Right kidney (tissue), 9 donors: ENCODE measurements at places on chromosomes 7 and 10.

GRCh38 chr7:47465191-47465590, 116.7 kb downstream of the TNS3 start:
- no peak for DNase-seq

DNA sequence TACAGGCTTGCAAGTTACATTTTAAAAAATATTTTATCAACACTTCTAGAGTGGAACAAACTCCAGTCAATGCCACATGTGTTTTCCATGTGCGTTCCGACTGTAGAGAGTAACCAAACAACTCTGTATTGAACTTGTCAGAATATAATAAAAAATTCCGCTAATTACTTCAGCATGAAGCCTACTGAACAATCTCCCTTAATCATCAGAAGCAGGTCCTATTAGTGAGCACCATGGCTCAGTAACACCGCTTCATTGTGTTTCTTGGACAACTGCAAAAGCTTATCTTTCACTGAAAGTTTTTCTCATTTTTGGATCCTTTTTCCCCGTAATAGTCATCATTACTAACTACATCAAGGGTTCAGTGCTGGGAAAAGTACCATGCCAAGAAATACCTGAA, 117.0 kb downstream of the MKX start:
- DNase-seq = no peak

DNA sequence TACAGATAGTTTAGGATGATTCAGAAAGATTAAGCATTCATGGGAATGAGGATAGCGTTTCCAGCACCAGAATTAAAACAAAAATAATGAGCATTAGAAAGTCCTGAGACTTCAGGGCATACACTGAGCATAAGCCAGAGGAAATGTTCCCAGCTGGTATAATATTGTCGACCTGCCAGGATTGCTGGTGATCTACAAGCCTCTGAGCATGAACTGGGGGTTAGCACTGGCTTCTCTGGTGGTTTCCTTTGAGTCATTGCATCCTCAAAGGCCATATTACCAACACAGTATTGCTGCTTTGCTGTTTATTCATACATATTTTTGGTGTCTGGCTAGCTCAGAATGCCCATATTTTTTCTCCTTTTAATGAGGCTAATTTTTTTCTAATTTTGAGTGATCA, 10.7 kb upstream of the ATRNL1 start:
- no peak for DNase-seq

- DNase-seq = no peak
Measured at GRCh38 chr7:81462672-81463071, 307.2 kb downstream of the HGF start.

DNA sequence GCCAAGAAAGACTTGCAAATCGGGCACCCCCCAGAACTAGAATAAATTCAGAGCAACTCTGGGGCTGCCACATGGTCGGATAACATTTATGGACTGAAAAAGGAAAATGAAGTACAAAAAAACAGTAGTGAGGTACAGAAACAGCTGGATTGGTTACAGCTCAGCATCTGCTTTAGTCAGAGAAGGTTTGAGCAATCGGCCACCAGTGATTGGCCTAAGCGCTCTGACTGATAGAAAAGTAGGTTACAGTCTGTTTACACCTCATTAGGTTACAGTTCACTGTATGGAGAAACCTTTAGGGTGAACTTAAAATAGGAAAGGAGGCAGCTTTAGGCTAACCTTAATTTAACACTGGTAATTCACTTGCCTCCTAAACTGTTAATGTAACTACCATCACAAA, 102.0 kb upstream of the DKK1 start:
- no peak for DNase-seq

DNA sequence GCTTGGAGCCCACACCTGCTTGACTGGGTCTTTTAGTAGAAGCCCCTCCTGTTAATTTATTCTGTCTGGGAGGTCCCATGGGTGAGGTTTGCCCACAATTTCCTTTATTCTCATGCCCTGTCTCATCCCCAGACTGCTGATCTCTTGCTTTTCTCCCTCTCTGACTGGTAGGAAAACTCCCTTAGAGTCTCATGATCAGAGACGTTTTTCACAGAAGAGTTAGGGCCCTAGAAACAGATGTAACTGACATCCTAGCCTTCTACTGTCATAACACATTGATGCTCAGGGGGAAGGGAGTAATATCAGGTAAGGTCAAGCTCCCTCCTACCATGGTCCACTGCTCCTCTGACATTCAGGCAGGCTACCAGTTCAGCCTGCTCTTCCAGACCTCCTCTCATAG, 43.7 kb upstream of the WASL start:
- no peak for DNase-seq

- no peak for DNase-seq
Measured at GRCh38 chr7:10802526-10802925, 171.1 kb upstream of the PHF14 start.

GRCh38 chr10:80530251-80530650, 7.5 kb upstream of the SH2D4B start:
- DNase-seq = no peak

- no peak for DNase-seq
Measured at GRCh38 chr10:113179265-113179664, 229.2 kb downstream of the TCF7L2 start.

DNA sequence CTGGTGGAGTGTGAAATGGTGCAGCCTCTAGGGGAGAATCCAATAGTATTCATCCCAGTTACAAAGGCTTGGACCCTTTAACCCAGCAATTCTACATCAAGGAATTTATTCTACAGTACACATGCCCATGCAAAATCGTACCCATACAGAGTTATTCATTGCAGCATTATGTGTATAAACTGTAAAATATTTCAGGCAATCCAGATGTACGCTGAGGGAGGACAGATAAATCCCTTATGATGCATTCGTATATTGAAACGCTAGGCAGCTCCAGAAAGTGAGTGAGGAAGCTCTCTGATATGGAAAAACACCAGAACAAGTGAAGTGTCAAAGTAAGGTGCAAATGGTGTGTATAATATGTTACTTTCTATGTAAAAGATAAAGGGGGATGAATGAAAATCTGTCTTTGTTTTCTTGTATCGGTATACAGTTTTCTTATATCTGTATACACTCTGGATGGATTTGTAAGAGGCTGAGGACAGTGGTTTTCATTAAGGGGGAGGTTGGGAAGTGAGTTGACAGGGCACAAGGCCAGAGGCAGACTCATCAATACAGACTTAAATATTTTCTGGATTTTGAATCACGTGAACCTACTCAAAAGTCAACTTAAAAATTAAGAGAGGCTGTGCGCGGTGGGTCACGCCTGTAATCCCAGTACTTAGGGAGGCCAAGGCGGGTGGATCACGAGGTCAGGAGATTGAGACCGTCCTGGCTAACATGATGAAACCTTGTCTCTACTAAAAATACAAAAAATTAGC, 17.1 kb downstream of the VWA2 start:
- no peak for DNase-seq

- no peak for DNase-seq
Measured at GRCh38 chr10:127092916-127093315, 103.5 kb downstream of the INSYN2A start.

- DNase-seq = peak; percentile 18
Measured at GRCh38 chr10:16440396-16441133, 3.8 kb downstream of the PTER start.

DNA sequence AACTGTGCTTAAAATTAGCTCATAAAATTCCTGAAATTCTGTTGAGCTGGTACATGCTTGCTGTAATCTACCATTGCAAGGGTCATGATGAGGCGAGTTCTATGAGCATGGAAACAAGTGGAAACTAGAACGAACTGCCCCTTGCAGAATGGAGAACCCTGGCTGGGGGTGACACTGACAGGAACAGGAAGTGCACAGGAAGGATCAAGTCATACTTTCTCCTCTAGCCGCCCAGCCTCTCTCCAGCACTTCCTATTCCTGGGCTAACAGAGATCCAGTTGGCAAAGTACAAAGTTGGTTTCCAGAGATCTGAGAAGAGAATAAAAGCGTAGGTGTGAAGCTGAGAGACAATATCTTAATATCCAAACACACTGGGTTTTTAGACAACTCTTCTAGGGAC, 414.2 kb upstream of the PODXL start:
- DNase-seq = no peak

DNA sequence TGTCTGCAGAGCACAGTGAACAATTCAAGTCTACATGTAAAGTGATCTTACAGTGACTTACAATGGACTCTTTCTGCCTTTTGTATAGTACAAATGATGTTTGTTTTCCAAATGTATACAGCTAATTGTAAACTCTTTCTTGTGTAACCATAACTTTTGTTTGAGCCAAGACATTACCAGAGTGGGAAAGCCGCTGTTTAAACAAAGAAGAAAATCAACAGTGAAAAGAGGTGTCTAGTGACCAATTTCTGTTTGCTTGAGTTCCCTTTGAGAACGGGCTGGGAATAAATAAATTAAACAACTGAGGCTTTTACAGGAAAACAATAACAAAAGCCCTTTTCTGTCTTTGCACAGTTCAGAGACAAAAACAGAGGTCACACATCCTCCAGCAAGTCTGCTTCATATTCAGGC, 1163.4 kb downstream of the CNTNAP2 start:
- DNase-seq = no peak

DNA sequence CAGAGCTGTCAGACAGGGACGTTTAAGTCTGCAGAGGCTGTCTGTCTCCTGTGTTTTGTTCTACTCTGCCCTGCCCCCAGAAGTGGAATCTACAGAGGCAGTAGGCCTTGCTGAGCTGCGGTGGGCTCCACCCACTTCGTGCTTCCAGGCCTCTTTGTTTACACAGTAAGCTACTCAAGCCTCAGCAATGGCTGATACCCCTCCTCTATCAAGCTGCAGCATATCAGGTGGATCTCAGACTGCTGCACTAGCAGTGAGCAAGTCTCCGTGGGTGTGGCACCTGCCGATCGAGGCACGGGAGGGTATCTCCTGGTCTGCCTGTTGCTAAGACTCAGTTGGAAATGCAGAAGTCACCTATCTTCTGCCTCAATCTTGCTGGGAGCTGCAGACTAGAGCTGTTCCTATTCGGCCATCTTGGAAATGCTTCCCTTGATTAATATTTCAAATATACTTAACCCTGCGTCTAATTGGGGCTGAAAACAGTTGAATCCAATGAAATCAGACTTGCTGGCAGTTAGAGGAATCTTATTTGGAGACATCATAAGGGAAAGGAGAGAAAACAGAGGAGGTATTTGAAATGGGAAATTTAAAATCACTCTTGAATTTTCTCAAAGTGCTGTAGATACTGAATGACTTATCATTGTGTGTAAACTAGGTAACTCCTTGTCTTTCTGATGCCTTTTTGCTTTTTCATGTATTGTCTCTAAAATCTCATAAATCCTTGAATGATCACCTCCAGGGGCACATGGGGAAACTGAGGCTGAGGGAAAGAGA, 13.8 kb upstream of the CYP3A5 start:
- DNase-seq = peak; percentile 37

DNA sequence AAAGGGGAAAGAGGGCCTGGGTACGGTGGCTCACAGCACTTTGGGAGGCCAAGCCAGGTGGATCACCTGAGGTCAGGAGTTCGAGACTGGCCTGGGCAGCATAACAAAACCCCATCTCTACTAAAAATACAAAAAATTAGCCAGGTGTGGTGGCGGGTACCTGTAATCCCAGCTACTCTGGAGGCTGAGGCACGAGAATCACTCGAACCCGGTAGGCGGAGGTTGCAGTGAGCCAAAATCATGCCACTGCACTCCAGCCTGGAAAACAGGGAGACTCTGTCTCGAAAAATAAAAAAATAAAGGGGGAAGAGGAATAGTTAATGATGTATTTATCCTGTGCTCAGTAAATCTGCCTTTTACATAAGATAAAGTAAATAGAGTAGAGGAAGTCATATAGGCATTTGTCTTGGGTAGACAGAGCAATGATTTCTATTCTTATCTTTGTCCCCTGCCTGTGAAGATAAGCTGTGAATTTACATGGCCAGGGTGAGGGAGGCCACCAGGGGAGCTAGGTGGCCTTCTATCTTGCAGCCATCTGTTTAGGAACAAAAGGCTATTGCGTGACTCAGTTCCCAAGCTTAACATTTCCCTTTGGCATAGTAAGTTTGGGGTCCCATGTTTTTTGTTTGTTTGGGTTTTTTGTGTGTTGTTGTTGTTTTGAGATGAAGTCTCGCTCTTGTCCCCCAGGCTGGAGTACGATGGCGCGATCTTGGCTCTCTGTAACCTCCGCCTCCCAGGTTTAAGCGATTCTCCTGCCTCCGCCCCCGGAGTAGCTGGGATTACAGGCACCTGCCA, 73.2 kb upstream of the GTF2I start:
- no peak for DNase-seq

DNA sequence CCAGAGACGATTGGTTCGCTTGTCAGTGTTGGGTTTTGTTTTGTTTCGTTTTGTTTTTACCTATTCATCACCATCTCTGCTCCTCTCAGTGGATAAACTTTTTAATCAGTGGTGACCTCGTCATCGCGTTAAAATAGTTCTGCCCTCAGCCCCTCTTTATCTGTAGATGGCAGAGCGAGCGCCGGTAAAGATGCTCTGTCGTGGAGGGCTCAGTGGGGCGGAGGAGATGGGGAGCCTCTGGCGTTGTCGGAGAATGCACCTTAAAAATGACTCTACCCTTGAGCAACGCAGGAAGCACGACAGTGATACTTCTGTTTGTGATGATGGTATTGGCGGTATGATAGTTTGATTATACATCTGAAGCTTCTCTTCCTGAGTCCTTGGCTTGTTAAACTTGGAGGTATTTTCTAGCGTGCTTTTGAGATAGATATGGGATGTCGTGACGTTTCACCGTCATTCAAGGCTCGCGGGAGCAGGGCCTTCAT, 554 bp downstream of the CSGALNACT2 start:
- DNase-seq = no peak

GRCh38 chr10:119355930-119356329, 148.6 kb downstream of the GRK5 start:
- DNase-seq = no peak

GRCh38 chr10:22579826-22580225, 134.6 kb downstream of the PIP4K2A start:
- DNase-seq = no peak

- DNase-seq = no peak
Measured at GRCh38 chr10:75013522-75013921, 97.9 kb upstream of the SAMD8 start.

- DNase-seq = peak; percentile 81
Measured at GRCh38 chr10:95295031-95295755, 4.4 kb upstream of the PDLIM1 start.

GRCh38 chr10:102236006-102236405, 5.3 kb downstream of the PITX3 start:
- DNase-seq = no peak

DNA sequence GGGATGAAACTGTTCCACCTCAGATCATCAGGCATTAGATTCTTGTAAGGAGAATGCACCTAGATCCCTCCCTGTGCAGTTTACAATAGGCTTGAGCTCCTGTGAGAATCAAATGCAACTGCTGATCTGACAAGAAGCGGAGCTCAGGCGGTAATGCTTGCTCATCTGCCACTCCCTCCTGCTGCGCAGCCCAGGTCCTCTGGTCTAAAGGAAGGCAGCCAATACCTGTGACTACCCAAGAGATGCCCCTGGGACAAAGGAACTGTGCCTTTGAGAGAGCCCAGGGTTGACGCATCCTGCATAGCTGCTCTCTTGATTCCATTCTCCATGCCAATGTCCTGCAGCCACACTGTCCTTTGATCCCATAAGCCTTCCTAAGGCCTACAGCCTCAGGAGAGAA, 73.1 kb downstream of the ADCYAP1R1 start:
- no peak for DNase-seq

- peak; percentile 34 for DNase-seq
Measured at GRCh38 chr7:924541-925231, 29.8 kb downstream of the ADAP1 start.
